ENCODE measurements at places on chromosomes 7 and 10. TPM values are rescaled to one million over a fixed set of nuclear protein-coding genes. Genes with fewer than 3 reads are reported as not detected.

- no peak for DNase-seq
Observed at GRCh38 chr7:132915647-132916046, 166.2 kb downstream of the CHCHD3 start.

DNA sequence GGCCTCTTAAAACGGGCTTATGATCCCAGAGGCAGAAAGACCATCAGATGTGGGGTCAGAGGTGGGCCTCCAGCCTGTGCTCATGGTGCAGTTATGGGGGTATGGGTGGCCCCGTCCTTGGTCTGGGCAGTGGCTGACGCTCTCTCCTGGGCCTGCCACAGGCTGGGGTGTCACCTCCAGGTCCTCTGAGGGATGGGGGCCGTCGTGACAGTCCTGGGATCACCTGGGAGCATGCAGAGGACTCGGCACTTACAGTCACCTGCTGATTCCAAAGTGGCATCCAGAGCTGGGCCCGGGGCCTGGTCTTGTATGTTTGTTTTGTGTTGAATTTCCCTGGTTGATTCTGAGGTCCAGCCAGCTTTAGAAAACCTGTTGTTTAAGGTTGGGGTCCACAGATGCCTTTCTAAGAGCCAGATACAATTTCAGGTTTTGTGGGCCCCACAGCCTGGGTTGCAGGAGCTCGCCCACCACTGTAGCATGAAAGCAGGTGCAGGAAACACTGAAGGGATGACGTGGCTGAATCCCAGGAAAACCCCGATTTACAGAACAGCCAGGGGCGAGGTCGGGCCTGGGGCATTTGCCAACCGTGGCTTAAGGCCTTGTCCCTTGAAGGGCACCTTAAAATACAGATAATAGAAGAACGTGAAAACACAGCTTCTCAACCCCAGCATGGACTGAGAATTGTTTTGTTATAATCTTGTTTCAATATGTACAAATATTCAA lies 170.7 kb upstream of the PPP2R2D start:
- DNase-seq, result no peak

DNA sequence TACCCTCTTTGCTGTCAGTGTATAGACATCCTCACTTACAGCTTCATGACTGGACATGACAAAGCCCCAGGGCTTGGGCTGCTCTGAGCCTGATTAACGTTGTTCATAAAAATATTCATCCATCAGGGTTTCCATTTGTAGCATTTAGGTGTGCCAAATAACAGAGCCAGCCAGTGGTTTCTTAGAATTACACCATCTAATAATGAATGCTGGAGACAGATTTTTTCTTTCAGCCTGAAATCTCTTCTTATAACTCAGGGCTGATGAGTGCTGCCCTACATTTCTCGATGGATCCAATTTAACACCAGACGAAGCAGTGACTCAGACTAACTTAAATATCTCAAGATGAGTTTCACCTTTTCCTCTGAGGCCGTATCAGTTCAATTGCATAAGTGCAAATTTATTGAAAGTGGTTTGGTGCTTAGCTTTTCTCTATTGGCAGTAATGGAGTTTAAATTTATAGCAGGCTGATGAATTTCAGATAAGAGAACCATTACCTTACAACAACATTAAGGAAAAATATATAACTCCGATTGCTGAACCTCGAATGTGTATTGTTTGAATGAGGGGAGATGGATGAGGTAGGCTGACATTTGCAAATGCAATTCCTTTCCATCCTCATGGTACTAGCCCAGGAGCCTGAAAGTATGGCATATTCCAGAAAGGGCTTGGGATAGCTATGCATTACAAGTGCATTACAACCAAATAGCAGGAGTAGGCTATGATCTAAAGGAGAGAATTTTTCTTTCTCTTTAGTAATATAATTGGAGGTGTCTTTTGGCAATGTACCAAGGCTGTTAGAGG lies 900.6 kb downstream of the KCNMA1 start:
- DNase-seq, result no peak

DNA sequence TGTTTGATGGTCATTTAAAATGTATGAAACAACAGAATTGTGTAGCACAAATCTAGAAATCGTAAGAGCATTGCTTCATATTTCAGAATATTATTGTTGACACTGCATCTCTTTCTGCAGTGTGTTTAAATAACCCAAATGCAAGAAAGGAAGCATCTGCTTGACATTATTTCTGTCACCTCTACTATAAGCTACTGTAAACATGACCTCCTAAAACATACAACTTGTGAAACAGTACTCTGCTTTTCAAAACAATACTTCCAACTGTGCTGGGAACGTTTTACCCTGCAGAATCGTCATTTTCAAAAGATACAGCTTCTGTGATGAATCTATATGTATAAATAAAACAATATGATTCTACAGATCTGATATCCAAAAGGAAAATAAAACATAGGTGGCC lies 82.0 kb downstream of the RNF133 start:
- no peak for DNase-seq

DNA sequence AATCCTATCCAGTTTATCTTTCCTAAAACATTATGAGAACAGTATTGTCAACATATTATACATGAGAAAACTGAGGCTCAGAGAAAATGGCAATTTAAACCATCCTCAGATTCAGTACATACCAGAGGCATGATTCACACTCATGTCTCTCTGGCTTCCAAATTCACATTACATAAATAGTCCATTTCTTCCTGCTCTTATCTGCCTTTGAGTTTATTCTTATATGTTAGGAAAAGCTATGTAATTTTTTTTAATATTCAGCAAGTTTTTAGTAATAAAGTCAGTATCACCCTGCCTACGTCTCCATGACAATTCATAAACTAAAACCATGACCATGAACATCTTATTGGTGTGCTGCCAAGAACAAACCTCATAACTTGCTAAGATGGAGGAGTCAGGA lies 1260.2 kb upstream of the SORCS1 start:
- no peak for DNase-seq

GRCh38 chr10:111452153-111452552 lies 375.3 kb downstream of the ADRA2A start:
- DNase-seq, result no peak

GRCh38 chr10:80561950-80562349 lies 24.2 kb downstream of the SH2D4B start:
- DNase-seq, result no peak

DNA sequence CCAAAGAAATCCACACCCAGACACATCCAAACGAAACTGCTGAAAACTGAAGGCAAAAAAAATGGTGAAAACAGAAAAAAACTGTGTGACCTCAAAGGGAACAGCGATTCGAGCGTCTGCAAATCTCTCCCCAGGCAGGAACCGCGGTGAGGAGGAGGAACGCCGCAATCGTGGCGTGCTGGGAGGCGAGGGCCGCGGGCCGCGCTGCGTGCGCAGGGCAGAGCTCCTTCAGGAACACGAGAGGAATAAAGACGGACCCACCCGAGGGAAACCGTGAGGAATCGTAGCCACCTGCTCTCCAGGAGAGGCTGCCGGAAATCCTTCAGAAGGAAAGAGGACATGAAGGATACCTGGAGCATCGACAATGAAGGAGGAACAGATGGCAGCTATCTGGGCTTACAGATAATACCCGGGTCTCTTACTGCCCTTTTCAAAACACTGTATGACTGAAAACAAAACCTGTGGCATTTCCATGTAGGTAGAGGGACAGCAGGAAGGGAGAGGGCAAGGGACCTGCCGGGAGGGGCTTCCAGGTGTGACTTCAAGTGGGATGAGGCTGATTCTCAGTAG lies 266.0 kb downstream of the MAD1L1 start:
- no peak for DNase-seq

- DNase-seq, result no peak
Observed at GRCh38 chr7:50276483-50276882, 28.0 kb upstream of the IKZF1 start.

DNA sequence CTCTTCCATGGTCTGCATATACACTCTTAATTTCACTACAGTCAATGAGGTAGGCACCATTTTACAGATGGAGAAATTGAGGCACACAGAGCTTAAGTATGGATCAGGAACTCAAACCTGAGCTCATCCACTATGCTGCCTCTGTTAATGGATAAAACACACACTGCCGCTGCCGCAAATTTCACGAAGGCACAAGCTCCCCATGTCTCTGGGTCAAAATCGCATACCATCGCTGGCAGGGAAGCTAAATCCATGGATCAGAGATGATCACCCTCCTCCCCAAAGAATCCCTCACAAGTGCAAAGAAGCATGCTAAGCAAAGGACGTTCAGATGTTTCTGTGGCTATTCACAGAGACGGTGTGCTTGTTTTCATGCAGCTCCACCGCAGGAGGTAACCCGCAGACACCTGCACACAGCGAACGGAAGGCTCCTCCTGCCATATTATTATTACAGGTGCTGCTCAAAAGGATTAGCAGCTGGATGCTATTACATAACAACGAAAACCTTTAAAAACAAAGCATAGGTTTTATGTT lies 109.3 kb downstream of the UBE2H start:
- DNase-seq, result no peak

DNA sequence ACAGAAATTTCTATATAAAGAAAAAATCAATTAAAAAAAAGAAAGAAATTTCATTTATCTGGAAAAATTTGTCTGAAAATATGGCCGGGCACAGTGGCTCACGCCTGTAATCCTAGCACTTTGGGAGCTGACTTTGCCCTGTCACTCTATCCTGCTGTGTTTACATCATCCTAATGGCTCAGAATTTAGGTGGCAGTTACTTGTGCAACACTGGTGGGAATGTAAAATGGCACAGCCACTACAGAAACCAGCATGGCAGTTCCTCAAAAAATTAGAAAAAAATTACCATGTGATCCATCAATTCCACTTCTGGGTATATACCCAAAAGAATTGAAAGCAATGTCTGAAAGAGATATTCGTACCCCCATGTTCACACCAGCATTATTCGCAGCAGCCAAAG lies 405.2 kb upstream of the AUTS2 start:
- no peak for DNase-seq

DNA sequence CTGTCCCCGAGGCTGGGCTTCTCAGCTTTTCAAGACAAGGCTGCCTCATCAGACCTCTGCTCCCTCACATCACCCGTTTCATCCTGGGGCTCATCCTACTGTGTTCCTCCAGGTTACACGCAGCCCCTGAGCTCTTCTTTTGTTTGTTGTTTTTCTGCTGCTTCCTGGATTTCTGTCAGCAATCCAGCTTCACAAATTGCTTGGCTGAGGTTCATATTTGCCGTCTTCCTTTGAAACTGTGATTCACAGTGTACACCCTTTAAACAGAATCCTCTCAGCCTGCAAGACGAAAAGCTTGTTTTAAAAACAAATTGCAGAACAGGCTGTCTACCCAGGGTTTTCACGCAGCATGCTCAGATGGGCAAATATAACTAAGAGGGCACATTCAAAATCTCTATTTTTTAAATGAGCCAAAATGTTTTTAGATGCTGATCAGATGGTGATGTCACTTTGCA lies 39.1 kb upstream of the PARD3 start:
- DNase-seq, result peak; percentile 19

DNA sequence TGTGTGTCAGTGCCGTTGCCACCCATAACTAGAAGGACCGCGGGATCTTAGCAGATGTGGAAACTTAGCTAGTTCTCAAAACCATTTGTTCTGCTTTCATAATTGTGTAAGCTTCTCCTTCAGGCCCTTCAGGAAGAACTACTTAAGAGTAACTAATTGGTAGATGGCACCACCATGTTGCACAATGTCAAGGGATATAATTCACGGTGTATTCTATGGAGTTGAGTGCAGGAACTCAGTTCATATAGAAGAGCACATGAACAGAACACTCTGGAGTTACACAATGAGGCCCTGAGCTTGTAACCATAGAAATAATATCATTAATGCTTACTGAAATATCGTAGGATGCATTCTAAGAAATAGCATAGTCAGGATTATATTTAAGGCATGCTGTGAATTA lies 126.5 kb upstream of the GAD2 start:
- no peak for DNase-seq

DNA sequence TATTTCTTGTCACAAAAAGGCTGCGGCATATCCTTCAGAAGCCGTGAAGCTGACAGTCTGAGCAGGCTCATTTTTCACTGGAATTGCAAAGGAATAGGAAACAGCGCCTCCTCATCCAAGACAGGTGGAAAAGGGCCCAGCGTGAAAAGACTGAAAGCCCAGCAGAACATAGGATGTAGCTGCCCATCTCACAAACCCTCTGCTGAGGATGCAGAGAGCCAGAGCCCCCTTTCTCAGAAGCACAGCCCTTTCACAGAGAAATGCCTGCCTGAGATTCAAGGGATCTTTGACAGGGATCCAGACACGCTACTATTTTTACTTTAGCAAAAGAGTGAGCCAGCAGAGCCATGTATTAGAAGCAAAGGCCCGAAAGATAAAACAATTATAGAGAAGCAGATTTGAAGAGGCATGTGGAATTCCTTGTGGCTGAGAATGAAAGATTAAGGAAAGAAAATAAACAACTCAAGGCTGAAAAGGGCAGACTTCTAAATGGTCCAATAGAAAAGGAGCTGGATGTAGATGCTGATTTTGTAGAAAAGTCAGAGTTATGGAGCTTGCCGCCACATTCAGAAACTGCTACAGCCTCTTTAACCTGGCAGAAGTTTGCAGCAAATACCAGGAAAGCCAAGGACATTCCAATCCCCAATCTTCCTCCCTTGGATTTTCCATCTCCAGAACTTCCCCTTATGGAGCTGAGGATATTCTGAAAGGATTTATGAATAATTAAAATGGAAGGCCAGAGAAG lies 36.9 kb downstream of the GDI2 start:
- no peak for DNase-seq

DNA sequence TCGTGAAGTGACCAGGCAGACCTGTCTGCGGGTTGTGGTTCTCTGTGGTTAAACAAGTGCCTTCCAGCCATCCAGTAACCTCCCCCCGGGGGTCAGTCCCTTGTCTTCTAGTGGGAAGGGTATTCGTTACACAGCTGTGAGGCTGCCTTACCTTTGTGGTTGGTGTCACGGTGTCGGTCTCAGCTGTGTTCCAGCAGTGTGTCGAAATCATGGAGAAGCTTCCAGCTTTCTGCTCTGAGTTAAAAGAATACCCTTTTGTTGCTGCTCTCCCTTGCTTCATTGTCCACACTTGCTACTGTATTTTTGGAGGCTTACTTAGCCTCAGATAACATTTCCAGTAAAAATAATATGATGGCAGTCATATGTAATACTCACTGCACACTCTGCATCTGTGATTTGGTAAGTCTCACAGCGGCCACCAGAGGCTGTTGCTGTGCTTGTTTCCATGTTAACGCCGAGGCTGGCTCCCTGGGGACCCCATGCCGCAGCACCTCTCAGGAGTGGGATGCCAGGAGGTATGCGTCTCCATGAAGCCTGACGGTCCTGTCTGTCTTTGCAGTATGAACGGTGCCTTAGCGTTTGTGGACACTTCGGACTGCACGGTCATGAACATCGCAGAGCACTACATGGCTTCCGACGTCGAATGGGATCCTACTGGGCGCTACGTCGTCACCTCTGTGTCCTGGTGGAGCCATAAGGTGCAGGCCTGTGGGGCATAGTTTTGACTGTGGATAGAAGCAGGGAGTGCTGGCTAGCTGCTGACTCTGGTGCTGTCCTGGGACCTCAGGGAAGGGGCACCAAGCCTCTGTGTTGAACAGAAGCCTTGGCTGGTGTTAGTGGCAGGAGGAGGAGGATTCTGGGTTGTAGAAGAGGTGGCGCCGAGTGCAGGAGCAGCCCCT lies 20.5 kb downstream of the EIF3B start:
- no peak for DNase-seq

GRCh38 chr10:49289480-49289879 lies 9.5 kb upstream of the C10orf71 start:
- DNase-seq, result no peak

The CALHM3 gene
- polyA plus RNA-seq, result not detected

The MMD2 gene
- polyA plus RNA-seq, result not detected

The RAPGEF5 gene
- polyA plus RNA-seq, result 10.6 TPM

The PTN gene
- 75.3 TPM for polyA plus RNA-seq

The TIAL1 gene
- polyA plus RNA-seq, result 42.2 TPM

The ANKRD30A gene
- not detected for polyA plus RNA-seq

The C10orf71 gene
- not detected for polyA plus RNA-seq

The XRCC2 gene
- polyA plus RNA-seq, result 1.2 TPM

The SMO gene
- polyA plus RNA-seq, result 25.5 TPM

The PRRT4 gene
- 4.1 TPM for polyA plus RNA-seq

The GPRIN2 gene
- 13.7 TPM for polyA plus RNA-seq

The IQUB gene
- polyA plus RNA-seq, result 0.79 TPM
